ENCODE measurements at places on chromosomes 3 and 15.

DNA sequence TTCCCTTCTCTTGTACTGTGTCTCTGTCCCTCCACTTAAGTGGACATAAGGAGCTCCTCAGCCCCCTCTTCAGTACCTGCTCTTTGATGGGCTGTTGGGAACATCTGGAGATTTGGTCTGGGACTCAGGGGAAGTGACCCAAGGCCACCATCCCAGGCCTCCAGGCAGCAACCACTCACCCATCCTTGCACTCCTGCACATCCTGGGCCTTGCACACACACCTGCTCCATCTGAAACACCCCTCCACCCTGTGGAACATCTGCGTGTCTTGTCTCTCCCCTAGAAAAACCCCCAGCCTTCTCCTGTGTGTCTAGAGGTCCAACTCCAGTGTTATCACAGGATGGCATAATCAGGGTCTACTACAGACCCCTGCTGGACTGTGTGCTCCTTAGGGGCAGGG, 74.3 kb downstream of the ABTB1 start:
- no peak for DNase-seq

DNA sequence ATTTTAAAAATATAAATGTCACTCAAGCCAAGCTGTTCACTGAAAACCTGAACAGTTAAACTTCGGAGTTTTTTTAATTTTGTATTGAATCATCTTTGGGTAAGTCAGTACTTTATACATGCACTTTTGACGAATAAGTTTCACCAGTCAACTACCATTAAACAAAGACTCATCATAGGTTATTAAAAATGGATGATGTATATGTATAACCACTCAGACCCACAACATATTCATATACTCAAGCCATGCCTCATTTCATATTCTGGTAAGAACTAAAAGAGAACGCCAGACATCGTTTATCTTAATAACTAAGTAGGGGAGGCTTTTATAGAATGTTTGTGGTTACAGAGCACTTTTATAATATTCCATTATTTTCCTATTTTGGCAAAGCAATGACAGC, 18.3 kb downstream of the MSL2 start:
- DNase-seq, result no peak

DNA sequence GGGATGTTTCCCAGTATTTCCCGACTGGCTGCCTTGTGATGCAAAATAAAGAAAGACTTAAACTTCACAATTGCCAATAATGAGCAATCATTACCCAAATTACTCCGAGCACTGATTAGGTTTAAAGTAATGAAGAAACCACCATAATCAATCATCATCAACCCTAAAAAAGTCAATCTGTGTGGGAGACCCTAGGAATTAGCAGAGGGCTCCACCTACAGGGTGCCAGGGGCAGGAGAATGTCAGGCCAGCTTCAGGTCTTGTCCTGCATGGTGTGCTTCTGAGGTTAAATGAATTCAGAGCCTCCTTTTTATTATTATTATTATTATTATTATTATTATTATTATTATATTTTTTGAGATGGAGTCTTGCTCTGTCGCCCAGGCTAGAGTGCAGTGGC, 478.0 kb upstream of the ARRDC4 start:
- no peak for DNase-seq

DNA sequence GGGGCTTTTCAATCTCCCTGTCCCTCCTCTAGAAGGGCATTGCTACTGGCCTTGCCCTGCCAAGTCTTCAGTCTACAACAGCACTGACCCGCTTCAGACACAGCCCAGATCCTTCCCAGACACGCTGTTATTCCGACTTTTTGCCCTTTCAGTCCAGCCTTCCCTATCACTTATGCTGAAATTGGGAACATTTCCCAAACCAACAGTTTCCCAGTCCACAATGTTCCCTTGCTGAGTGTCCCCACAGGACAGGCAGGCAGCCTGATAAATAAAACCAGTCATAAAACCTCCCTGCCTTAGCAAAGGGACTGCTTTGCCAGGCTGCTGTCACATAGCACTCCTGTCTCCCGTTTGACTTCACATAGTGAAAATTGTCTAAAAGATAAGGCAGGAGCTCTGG, 43.5 kb downstream of the GOLGA6L2 start:
- DNase-seq, result no peak

DNA sequence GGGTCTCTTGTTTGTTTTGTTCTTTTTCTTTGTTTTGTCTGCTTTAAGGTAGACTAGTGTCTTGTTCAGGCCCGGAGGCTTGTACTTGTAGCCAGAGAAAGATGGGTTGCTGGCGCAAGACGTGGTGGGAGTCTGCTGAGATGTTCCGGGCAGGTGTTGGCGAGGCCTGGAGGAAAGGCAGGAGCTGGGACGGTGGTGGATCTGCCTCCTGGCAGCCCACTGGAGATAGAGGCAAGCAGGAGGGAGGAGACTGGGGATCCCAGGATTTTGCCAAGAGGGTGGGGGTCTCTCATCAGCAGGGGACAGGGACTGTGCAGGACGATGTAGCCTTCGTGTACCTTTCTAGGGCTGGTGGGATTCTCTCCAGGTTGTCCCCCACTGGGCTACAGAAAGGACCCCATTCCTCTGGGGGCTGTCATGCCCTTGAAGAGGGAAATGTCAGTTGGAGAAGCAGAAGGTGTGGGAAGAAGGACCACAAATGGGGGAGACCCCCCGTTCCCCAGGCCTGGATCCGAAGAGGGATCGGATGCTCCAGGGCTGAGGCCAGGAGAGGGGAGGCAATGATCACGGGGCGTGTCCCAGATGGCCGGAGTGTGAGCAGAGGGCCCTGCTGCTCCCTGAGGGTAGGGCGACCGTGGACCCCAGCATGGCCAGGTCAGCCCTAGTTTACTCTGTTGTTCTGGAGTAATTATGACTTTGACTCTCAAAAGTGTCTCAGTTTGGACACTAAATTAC, 7.0 kb downstream of the CHAC1 start:
- no peak for DNase-seq

All from naive thymus-derived CD4-positive, alpha-beta T cell (primary cell).